ENCODE measurements at places on chromosomes 12 and 14.
A peak's percentile ranks its signal among the peaks of the same experiment; 100 is the strongest.

DNA sequence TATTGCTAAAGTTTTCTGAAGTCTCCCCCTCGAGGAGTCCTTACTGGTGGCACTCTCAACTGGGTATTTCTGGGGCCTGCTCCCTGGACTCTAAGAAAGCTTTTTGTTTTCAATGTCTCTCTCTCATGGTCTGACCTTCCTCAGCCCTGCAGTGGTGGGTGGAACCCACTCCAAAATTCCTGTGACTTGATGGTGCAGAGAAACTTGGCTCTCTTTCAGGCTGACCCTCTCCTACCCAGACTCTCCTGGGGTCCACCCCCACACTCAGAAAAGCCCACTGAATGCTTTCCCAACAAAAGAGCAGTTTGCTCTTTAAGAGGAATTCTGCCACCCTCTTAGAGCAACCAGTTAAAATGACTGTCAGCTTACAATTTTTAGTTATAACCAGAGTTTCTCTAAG is 967 bp upstream of the PTCSC3 start:
- no peak for DNase-seq

DNA sequence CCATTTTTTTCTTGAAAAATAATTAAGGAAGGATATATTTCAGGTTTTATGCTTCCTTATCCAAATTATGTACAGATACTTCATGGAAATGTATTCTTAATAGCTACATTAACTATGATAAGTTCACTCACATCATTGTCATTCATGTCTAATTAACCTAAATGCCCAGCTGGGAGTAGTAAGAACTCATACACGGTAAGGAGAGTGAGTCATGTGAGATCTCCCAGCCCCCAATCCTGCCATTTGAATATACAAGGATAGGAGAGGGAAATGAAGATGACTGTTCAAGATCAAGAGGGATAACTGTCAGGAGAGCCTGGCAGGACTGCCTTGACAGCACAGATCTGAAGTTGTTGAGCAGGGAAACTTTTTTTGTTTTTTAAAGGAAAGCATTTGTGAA is 343.4 kb upstream of the USP15 start:
- DNase-seq, result no peak

DNA sequence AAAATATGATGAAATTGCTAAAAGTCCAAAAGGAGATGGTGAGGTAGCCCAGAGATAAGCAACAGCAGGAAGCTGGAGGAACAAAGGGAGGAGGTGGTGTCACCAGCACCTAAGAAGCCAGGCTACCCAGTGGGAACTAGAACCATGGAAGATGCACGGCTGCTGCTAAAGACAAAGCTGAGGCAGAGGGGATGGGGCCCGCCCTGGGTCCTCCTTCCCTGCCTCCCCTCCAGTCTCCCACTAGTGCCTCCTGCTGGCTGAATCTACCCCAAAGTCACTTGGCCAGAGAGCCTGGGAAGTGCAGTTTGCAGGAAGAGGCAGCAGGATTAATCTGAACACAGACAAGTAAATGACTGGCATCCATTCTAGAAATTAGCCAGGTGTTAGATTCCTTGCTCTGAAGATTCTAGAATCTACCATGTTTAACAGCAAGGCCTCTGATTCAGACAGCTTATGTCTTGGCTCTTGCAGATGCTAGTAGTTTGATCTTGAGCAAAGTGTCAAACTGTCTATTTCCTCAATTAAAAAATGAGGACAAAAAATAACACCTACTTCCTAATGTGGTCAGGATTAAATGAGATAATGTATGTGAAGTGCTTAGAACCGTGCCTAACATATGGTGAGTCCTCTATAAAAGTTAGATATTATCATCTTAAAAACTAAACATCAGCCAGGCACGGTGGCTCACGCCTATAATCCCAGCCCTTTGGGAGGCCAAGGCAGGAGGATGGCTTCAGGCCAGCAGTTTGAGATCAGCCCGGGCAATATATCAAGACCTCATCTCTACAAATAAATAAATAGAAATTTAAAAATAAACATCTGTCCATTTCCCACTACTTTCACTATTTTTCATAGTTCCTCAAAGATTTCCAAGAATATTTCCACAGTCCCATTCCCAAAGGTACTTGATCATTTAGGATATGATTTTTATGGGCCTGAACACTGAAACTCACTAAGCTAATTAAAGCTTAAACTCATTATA is 5.8 kb upstream of the LRP10 start:
- DNase-seq, result no peak

DNA sequence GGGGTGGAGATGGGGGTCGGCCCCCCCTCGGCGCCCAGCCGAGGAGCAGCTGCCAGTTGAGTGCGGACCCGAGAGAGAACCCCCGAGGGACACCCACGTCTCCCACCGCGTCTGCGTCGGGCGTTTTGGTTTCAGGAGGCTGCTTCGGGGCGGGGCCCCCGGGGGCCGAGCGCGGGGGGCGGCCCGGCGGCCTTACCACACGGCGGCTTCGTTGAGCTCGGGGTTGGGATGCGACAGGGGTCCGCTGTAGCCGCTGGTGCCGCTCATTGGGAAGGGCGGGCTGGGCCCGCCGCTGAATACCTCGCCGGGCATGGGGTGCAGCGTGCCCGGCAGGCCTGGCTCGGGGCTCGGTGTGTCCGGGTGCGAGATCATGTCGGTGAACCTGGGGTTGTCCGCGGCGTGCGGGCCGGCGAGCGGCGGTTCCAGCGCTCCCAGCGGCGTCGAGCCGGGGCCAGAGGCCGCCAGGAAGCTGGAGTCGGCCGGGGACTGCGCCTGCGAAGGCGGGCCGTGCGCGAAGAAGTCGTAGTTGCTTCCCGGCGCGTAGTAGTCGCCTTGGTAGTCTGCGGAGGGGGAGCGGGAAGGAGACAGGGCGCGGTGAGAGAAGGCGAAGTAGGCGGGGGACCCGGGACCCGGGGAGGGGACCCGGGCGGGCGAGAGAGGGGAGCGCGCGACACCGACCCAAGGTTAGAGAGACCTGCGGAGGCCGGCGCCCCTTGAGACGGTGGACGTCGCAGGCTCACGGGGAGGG is 8.5 kb downstream of the LHX5 start:
- DNase-seq, result no peak

DNA sequence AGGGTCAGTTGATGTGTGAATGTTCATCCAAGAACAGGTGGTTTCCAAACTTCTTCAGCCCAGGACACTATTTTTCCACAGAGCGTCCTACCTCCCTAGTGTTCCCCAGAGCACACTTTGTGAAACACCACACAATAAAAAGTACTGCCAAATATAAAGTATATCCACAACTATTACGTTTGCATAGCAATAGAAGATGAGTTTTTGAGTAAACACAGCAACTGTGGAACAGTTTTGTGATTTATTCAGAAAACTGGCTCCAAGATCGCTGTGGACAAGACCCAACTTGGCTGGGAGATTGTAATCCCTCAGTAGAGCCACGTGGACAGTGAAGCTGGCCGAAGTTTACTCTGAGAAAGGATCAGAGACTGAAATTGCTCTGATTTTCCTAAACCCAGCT is 14.5 kb upstream of the MAP1LC3B2 start:
- DNase-seq, result no peak

- DNase-seq, result no peak
Observed at GRCh38 chr14:103638594-103638993, 9.6 kb downstream of the KLC1 start.

DNA sequence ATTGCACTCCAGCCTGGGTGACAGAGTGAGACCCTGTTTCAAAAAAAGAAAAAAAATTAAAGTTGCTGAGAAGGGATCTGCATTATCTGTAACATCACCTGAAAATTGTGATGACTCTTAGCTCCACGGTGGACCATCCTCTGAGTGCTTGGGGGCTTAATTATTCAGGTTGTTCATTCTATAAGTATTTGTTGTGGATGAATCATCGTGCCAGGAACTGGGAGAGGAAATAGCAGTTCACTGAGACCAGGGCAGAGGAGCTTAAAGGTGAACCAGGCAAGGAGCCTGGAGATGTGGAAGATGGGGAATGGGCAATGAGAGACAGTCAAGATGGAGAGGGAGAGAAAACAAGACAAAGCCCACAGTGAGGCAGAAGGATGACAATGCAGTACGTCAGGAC is 25.5 kb upstream of the GSC start:
- no peak for DNase-seq

DNA sequence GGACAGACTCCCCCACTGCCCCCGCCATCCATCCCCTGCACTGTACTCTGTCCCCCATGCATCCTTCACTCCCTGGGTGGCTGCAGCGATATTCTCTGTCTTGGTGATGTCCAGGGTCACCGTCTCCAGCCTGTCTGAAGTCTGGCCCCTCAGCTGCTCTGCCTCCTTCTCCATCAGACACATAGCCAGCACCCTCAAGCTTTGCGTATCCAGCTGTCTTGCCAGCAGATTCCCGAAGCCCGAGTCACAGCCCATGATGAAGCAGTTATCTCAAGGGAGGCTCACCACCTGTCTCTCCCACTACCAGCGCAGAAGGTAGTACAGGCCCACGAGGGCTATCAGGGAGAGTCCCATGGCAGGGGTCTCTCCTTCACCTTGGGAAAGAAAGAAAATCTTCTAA is 77.8 kb downstream of the HSD17B6 start:
- no peak for DNase-seq

DNA sequence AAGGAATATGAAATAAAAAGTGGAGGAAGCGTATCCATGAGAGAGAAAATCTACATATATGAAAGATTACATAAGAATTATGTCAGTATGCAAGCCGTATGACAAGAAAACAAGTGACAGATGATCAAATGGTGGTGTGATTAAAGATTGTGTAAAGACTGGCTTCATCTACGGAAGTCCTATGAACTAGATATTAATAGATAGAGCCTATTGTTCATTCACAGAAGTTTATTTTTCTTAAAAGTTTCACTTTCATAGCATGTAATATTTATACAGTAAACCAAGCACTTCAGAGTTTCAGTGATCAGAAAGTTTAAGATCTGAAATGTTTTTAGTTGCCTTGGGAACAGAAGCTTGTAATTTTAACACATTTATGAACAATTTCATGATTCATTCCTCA is 84.5 kb downstream of the VRK1 start:
- DNase-seq, result no peak

- DNase-seq, result no peak
Observed at GRCh38 chr14:88576222-88576621, 13.4 kb downstream of the ZC3H14 start.

GRCh38 chr14:60656686-60657455 is 7.6 kb upstream of the SIX1 start:
- no peak for DNase-seq

DNA sequence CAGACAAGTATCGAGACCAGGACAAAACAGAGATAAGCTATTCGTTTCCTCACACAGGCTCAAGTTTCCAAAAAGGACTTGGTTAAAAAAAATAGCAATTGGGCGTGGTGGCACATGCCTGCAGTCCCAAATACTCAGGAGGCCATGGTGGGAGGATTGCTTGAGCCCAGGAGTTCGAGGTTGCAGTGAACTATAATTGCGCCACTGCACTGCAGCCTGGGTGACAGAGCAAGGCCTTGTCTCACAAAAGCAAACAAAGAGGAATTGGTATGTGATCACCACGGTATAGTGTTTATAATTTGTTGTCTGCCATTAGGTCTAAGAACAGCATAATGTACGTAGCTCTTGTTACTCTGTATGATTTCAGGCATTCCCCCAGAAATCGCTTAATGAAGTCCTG is 175.3 kb downstream of the DERA start:
- DNase-seq, result no peak

DNA sequence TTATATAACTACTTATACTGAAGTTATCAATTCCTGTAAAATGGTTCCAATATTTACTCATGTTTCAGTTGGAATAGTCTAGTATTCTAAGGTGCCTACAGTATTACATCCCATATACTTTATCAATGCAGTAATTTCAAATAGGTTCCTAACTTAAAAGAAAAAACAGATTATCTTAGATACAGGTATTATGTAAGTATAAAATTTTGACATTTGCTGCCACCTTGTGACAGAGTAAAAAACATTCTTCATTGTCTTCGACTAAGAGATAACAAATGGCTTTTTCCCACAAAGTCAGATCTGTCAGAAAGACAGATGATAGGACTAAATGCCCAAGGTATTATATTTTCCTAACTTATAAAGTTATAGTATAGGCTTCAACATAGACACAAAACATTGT is 78.7 kb downstream of the TXNDC16 start:
- no peak for DNase-seq

GRCh38 chr12:39619660-39620433 is at the start of gene ABCD2:
Gene ABCD2, minus strand, starts transcription at chr12:39619803. Its CDS starts 188 bp downstream, at chr12:39619615.
- DNase-seq, result no peak

DNA sequence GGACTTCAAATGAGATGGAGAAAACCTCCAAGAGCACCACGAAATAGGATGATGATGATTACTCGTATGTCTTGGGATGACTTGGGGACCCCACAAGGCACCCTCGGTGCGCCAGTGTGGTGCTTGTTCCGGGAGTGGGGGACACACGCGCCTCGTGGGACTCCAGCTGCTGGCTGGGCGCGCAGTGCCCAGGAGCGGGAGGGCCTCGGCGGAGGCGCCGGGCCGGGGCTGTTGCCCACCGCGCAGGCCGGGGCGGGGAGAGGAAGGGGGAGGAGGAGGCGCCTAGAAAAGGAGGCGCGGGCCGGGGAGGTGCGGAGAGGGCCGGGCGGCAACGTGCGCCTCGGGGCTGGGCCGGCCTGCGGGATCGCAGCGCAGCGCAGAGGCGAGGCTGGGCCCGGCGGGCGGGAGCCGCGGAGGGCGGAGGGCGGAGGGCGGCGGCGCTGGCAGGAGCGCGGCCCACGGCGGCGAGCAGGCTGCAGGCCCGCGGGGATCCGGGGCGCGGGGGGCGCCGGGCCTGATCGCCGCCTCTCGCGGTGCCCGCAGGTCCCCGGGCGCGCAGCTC is at the start of gene RFLNA:
Gene RFLNA, plus strand, starts transcription at position 314 of the 562 bp plus-strand sequence. CDS start 337 bp downstream, outside the sequence.
- no peak for DNase-seq

DNA sequence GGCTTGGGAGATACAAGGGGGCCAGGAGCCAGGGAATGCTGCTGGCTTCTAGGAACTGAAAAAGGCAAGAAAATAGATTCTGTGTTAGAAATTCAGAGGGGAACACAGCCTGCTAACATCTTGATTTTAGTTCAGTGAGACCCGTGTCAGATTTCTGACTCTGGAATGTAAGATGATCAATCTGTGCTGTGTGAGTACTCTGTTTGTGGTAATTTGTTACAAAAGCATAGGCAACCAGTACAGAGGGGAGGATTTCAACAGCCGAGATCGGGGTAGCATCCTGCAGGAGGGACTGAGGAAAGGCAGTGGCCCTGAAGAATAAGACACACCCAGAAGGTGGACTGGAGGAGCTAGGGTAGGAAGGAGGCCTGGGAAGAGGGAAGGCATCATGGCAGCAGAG is 410.0 kb upstream of the CCDC196 start:
- DNase-seq, result no peak

DNA sequence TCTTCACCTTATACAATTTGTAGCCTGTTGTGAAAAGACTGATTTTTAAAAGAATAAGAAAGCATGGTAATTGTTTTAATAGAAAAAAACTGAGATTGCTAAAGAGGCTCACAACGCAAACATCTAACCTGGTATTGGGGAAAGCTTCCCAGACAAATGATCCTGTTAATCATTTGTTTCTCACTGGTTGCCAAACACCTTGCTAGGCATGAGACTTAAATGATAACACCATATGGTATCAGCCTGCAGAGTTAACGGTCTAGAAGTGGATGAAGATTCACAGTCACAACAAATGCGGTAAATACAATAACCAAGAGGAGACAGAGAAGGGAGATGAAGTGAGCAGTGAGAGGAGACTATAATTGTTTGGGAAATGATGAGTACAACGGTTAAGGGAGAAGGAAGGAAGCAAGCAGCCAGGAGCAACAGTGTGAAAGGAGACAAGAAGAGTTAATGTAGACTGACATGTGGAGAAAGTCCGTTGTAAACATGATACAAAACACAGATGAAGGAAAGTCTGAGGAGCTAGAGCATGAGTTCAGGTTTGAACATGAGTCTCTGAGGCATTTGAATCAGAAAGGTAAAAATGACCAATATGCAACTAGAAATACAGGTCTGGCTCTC is 19.8 kb downstream of the GXYLT1 start:
- DNase-seq, result no peak

- peak; percentile 2 for DNase-seq
Observed at GRCh38 chr12:56029666-56030293, 8.9 kb downstream of the IKZF4 start.
